Stimulated activated CD8-positive, alpha-beta memory T cell treated with anti-CD3 and anti-CD28 coated beads, Interleukin-2, amount 100 ng/mL, for 48 hours (primary cell): ENCODE measurements at places on chromosomes 6 and 20.

GRCh38 chr6:150632785-150633485, 33.2 kb downstream of the PLEKHG1 start:
- DNase-seq: no peak

DNA sequence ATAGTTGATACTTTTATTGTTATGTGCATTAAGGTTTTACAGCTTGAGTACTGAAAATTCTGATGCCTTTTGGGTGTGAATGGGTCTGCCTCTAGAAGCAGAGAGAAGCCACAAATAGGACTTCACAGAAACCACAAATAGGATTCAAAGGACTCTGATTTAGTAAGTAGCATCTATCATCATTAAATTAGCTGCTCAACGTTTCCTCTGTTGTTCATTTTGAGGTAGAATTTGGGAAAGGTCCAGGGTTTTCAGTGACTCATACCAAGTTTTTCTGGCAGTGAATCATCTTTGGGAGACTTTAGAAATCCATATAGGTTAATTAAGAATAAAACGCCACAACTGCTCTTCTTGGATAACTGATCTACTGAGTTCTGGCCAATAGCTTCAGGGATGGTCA, 105.1 kb downstream of the PHF3 start:
- no peak for DNase-seq

DNA sequence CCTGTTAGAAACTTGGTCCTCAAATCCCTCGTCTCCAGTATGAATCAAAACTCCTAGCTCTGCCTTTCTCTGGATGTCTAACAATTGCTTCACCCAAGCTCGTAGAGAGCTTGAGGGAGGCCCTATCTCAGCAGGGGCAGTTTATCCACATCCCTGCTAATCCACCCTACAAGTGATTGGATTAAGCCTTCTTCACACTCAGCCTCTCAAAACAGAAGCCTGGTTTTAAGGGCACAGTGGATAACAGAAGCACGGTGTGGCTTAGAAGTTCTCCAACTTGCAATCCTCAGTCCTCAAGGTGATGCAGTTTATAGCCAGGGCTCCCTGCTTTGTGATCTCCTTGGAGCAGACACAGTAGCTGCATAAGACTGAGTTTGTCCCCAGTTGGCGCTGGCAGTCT, 383.9 kb downstream of the KIF16B start:
- no peak for DNase-seq

DNA sequence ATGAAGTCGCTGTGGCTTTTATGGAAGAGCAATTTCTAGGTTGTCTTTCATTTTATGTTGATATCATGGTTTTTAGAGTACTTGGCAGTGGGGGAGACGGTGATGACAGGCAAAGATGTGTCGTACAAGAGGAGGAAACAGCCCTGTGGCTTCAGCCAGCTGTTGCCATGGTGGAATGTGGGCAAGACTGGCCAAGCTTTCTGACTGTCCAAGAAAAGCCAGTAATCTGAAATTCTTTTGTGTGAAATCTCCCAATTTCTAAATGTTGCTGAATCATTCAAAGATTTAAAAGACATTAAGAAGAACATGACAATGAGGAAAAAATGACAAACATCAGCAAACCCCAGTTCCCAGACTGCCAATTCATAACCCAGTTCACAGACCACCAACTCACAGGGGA, 23.1 kb downstream of the PFDN4 start:
- DNase-seq: no peak

DNA sequence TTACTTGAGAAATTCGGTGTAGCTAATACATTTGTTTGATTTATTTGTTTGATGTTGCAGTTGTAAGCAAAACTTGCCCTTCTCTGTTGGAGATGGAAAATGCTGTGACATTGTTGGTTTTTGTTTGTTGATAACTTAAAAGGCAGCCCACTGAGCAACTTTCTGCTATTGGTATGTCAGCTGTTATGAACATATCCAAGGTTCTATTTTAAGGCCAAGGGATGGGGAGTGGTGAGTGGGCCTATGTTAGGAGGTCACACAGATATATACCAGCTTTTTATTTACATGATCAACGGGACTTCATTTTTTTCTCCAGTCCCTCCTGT, 5.7 kb downstream of the QKI start:
- no peak for DNase-seq

DNA sequence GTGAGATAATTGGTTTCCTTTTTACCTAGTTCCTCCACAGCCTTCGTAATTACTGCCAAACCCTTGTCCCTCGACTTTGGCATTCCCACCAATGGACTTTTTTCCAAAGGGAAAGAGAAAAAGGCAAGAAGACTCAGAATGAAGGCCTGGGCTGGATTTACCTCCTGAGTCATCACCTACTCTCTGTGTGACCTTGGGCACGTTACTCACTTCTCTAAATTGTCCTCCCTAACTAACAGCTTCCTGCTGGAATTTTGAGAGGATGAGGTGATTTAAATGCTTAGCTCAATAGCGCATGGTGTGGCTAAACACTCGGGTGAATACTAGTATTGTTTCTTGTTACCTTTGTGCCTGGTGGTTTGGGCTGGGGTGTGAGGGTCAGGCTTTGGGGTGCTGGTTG, 146.6 kb downstream of the DHX35 start:
- no peak for DNase-seq

DNA sequence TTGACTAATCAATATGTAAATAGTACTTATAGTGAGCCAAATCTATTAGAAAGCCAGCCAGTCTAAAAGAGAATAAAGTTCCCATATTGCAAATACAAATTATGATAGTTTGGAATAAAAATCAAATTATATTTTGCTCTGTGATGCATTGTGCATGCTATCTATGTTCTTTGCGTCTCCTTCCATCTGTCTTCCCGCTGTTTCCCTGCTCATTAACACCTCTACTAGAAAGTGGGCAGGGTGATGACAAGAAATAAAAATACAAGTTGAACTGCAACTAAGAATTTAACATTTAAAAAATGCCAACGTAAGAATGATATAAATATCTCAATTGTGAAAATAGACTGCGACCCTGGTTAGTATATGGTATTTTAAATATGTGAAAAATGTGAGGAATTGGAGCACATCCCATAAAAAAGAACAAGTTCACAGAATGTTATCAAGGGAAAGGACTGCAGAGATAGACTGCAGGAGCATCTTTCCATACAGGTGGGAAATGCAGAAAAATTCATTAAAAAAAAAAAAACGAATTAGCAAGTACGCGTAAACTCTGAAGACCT, 157.6 kb upstream of the PDE7B start:
- no peak for DNase-seq

DNA sequence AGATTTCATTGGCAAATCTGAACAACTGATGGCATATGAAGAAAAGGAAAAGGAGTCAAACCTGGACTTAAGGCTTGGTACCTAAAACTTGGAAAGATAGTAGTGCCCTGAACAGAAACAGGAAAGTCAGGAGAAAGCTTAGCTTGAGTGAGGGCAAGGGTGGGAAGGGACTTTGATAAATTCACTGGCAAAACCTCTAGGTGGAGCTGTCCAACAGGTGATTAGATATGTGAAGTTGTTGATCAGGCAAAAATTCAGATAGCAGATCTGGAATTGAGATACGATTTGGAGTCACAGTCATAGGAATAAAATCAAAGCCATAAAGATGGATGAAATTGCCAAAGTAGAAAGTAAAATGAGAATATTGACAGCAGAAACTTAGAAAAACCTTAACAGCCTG, 16.1 kb upstream of the ZNF292 start:
- no peak for DNase-seq

- no peak for DNase-seq
These were observed 19.9 kb downstream of the JARID2 start for GRCh38 chr6:15265787-15266186.
